ENCODE measurements at places on chromosomes 2 and 18.

GRCh38 chr18:58455314-58456188, 173.3 kb downstream of the ALPK2 start:
- DNase-seq, result no peak

DNA sequence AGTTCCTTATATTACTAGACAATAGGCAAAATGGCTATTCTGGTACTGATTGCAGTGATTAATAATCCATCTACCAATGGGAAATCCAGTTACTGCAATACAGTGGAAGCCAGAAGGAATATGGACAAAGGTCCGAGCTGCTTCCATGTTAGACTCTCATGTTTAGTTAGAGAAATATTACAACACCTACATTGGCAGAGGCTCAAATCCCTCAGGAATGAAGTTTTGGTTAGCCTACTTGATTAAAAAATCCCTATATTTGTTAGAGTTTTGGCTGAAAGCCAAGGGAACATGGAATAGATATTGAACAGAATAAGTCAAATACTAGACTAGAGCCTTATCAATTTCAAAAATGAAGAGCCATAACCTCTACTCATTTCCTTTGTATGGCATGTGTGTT, 48.5 kb downstream of the ARL6IP6 start:
- DNase-seq, result no peak

DNA sequence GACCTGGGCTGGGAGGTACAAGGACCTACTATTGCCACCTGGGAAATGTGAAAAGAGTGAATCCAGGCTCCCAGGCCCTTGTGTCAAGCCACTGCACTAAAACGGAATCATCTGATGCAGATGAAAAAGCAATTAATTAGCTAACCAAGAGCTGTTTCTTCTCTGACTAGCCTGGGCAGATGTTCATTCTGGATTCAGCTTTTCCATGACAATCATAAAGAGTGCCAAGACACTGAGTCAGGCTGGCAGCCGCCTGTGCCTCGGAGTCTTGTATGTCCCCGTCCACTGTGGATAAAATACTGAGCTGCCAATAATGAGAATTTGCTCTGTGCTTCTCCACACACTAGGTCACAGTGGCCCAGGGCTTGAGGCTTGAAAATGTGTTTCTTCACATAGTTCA, 21.7 kb upstream of the LCLAT1 start:
- DNase-seq, result no peak

- no peak for DNase-seq
These were observed 108.7 kb downstream of the GFPT1 start for GRCh38 chr2:69278366-69278765.

GRCh38 chr2:134372141-134372540, 118.3 kb downstream of the MGAT5 start:
- no peak for DNase-seq

DNA sequence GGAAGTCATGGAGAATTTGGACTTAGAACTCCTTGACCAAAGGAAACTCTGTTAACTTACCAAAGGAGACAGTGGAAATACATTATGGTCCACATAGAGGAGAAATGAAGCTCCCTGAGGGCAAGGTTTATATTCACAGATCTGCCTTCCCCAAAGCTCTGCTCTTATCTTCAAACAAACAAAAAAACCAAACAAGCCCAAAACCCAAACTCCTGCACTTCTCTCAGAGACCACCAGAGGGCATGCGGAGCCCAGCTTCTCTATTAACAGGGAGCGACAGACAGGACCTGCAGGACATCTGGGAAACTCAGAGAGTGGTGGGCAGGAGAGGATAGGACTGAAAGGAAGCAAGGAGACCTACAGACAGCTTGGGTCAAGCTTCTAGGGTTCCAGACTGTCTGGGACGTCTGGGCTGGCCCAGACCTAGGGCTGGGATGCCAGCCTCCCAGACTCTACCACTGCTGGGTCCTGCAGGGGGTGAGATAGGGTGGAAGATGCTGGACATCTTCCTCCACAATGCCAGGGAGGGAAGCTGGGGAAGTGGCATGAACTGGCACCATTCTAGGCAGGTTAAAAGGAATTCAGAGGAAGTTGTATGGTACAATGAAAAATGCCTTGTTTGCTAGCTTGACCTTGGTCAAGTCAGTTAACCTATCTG, 4.0 kb upstream of the WNT10A start:
- DNase-seq, result peak; percentile 92

DNA sequence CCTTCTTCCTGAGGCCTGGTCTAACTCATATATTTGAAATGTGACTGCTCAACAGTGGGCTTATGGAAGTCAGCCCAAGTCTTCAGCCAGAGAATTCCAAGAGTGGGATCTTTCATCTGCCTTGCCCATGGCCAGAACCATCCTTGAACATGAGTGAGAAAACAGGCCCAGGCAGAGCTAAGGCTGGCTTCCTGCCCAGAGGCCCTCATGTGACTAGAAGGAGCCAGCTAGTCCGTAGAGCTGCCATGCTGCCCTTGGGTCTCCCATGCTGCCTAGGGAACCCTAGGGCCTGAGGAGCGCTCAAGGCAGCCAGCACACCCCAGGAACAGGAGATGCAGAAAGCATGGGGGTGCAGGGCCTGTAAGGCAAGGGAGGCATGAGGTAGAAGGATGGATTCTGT, 203.6 kb downstream of the FHOD3 start:
- no peak for DNase-seq

DNA sequence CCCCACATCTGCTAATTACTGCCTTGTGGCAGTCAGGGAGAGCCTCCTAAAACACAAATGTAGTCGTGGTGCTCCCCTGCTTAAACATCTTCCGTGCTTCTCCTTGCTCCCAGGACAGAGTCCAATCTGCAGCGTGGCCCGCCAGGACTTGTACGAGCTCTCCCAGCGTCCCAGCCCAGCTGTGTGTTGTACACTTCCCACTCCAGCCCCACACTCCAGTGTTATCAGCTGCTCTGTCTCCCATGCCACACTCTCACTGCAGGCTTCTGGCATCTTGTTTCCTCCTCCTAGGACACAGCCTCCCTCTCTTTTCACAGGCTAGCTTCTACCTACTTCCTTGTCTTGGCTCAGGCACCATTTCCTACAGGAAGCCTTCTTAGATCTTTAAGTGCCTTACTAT, 199.4 kb downstream of the ALPK2 start:
- DNase-seq, result no peak

Measured in KBM-7 (cell line).